Progenitor cell of endocrine pancreas (in vitro differentiated cells): ENCODE measurements at places on chromosomes 1 and 21.
A peak's percentile ranks its signal among the peaks of the same experiment; 100 is the strongest.

GRCh38 chr1:206455666-206456344 lies 14.5 kb upstream of the IKBKE start:
- no peak for DNase-seq

GRCh38 chr1:180269645-180270529 lies 39.8 kb downstream of the LHX4 start:
- DNase-seq, result no peak

GRCh38 chr1:147272042-147272441 lies 29.6 kb downstream of the CHD1L start:
- DNase-seq, result no peak

GRCh38 chr1:218401998-218402785 lies 57.1 kb downstream of the TGFB2 start:
- no peak for DNase-seq

- DNase-seq, result no peak
Observed at GRCh38 chr21:25512095-25513081, 94.9 kb downstream of the MRPL39 start.

DNA sequence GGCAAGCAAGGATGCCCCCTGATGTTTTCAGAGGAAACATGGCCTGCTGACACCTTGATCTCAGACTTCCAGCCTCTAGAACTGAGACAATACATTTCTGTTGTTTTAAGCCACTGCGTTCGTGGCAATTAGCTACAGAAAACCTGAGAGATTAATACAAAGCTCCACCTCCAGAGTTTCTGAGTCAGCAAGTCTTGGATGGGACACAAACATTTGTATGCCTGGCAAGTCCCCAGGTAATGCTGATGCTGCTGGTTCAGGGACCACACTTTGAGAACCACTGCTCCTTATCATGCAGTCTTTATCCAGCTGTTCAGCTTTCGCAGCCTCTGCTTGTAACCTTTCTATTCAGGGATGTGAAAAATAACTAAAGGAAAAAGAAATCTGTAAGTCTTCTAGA lies 565.7 kb upstream of the PLXNA2 start:
- no peak for DNase-seq

DNA sequence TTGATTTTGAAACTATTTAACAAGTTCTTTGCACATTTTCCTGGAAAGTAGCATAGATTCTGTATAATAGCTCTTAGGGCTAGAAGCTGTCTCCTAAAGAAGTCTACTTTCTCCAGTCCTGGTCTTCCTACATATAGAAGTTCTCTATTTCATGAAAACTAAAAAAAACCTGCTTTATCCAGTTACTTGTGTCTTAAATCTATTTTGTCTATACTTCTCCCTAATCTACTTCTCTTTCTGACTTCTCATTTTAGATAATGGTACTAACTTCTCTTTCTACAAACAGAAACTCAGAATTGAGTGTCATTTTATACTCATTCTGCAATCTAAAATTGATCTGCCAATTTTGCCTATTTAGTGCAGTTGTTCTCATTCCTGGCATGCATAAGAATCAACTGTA lies 28.7 kb downstream of the PDE4B start:
- no peak for DNase-seq

GRCh38 chr21:39047046-39047445 lies 136.2 kb downstream of the PSMG1 start:
- DNase-seq, result no peak

DNA sequence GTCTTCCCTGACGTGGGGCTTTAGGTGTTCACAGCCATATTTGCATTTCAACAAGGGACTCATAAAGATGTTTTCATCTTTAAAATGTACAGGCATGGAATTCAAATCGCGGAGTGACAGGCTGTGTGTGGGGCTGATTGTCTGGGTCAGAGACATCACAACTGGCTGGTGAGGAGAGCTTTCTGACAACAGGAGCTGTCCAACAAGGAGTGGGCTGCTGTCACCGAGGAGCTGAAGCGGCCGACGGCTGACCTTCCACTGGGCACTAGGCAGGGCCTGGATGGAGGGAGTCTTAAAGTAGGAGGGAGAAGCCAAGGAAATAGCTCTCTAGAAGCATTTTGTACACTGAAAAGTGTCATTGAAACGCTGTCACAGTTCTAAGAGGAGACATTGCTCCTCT lies 30.5 kb upstream of the SCMH1 start:
- DNase-seq, result no peak

- DNase-seq, result no peak
Observed at GRCh38 chr21:41709166-41709565, 57.7 kb downstream of the RIPK4 start.

DNA sequence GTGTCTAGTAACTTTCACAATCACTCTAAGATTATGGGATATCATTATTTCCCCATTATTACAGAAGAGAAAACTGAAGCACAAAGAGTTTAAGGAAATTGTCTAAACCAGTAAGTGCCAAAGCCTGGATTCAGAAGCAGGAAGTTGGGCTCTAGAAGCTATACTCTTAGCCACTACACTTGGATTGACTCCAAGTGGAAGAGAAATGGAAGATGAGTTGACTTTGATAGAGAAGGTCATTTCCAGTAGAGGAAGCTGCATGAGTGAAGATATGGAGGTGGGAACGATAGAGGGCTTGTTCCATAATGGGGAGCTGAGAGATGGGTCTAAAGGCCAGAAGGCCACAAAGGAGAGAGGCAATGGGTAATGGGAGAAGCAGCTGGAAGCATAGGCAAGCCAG lies 11.7 kb upstream of the TDRD10 start:
- no peak for DNase-seq

DNA sequence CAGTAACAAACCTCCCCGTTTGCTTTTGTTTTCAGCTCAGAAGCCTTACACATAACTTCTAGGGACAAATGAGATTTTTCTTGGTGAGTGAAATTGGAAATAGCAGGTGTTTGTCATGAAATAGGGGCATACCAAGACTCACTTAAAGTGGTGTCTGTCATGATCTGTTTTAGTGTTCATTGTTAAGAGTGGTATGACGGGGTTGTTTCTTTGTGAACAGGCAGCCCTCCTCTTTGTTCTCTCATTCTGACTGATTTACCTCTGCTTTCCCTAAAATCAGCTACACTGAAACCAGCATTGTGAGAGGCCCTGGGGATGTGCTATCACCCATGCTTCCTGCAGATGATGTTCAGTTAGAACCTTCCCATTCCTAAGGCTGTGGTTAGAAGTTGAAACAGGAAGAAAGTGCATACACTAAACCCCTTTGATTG lies 2.5 kb upstream of the ERO1B start:
- no peak for DNase-seq

DNA sequence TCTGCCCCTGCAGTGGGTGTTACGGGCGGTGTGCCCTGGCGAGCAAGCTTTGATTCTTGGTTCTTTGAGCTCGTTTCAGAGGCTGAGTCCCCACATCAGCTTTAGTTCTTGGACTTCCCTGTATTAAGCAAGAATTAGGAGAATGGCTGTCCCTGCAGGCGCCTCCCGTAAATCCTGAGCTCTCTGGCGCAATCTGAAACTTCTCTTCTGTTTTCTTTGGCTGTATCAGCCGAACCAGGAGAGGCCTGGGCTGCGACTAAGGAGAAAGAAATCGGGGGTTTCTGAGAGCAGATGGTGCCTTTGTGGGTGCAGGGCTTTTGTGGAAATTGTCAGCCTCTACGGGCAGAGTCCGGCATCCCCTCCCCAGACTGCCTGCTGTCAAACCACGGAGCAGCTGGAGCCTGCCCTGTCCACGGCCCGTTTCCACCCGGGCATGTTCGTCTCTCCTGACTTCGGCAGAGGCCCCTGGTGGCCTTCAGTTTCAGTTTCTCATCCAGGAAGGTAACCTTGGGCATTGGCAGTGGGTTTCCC lies 17.9 kb downstream of the CSTB start:
- DNase-seq, result no peak

DNA sequence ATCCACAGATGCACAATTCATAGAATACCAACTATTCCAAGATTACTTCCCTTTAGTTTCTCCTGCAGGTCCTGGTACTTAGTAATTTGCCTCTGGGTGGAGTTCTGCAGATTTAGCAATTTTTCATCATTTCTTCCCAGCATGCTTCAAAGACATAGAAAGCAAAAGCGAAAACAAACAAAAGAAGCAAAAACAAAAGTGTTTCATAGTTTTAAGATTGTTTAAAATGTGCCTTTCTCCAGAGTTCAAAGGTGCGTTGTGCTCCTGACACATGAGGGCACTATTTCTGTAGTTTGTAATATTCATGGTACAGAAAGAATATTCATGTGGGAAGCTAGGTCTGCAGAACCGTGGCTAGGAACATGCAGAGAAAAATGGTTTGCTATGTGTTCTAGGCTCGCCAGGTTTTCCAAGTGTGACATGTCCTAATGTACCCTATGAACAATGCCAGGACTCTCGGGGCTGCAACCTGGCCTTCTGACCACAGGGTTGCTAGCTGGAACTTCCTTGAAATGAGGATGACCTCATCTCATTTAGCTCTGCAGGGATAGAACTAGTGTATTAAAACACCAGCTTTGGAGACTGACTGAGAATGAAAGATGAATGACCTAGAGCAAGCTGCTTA lies 30.0 kb upstream of the RCSD1 start:
- DNase-seq, result no peak

- no peak for DNase-seq
Observed at GRCh38 chr1:203028784-203029553, 2.7 kb downstream of the PPFIA4 start.

GRCh38 chr1:214292322-214292721 lies 11.4 kb downstream of the SMYD2 start:
- DNase-seq, result no peak

DNA sequence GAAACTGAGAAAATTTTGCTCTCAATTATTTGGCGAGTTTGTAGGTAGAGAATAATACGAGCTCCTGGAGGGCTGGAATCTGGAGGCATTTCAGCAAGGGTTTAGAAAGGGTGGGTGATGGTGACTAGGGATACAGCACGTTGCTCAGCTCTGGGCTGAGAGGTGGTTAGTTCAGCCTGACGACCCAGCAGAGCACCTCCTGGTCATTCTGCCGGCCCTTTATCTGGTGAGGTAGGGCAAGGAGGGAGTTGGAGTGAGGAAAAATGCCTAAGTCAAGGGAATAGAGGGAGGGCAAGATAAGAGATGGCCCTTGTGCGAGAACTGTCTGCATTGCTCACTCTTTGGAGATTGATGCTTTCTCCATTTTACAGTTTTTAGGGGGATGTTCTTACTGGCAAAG lies 19.1 kb downstream of the GALNT2 start:
- no peak for DNase-seq

DNA sequence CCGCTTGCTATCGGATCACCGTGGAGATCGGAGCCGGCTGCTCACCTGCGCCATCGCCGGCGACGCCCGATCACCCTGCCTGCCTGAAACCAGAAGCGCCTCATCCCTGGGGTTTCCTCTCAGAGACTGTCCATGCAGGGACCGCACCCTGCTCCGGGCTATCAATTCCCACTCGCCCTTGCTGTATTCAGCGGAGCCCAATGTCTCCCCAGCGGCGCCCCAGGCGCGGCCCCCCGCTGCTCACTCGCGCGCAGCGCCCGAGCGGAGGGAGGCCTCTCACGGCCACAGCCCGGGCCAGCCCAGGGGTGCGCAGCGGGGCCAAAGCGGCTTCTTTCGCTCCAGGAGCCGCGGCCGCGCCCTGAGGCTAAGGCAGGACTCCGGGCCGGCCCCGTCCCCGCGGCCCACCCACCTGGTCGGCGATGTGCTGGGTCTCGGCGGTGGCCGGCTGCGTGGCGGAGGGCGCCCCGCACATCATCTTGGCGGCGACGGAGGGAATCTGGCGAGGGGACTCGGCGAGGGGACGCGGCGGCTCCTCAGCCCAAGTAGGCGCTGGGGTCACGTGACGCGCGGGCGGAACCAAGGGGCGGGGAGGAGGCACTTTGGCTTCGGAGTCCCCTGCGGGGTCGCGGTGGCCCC lies at the start of gene CSTB:
CSTB (minus strand) TSS at position 514 of the 636 bp plus-strand sequence; CDS start at position 475, 39 bp downstream.
- DNase-seq, result peak; percentile 79

DNA sequence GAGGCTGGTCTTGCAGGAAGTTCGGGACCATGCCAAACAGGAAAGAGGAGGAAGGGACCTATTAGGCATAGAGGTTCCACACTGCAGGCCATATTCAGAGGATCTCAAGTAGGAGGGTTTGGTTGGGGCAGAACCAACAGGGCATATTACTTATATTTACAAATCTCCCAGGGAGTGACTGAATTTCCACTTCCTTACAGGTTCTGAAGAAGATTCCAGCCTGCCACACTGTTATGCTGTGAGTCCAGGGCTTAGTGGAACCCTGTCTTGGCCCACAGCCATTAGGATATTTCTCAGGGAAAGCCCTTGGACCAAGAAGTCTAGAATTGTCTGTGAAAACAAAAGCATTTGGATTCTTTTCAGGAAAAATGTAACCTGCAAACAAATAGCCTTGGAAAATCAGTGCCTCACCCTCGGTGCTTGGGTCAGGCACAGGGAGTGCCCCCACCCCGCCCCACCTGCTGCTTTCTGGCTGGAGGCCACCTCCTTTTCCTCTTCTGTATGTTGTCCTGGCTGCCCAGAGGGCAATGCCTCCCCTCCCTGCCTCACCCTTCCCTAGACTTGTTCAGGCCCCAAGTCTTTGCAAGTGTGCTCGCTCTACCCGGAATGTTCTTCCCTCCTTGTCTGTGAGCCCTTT lies 41.0 kb upstream of the JUN start:
- no peak for DNase-seq

DNA sequence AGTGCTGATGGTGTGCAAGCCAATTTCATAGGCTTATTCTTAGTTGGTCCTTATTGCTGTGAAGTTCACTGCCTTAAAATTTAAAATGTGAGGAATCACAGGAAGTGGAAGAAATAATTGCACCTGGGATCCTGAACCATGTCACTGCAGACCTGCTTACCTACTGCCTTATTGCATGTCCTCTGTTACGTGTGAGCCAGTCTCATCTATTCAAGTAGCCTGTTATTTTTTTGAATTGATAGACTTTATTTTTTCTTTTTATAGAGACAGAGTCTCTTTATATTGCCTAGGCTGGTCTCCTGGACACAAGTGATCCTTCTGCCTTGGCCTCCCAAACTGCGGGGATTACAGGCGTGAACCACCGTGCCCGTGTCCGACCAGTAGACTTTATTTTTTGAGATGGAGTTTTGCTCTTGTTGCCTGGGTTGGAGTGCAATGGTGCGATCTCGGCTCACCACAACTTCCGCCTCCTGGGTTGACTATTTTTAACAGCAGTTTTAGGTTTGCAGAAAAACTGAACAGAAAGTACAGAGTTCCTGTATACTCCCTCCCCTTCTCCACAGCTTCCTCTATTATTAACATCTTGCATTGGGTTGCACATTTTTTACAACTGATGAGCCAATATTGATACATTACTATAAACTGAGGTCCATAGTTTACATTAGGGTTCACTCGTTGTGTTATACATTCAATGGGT lies 14.0 kb upstream of the DISC1 start:
- no peak for DNase-seq

DNA sequence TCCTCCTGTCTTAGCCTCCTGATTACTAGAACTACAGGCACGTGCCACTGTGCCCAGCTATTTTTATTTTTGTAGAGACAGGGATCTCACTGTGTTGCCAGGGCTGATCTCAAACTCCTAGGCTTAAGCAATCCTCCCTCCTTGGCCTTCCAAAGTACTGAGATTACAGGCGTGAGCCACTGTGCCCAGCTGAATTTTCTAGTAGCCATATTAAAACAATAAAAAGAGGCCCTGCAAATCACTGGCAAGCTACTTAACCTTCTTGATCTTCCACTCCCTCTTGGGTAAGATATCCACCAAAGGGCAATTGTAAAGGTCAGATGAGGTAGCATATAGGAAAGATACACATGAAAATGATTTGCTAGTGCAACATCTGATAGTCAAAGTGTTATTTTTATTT lies 65.6 kb upstream of the SRSF10 start:
- no peak for DNase-seq

- DNase-seq, result no peak
Observed at GRCh38 chr1:38336961-38337360, 290.4 kb upstream of the POU3F1 start.

GRCh38 chr1:93079685-93080141 lies 630 bp downstream of the MTF2 start:
- peak; percentile 16 for DNase-seq

- DNase-seq, result no peak
Observed at GRCh38 chr1:180841415-180841814, 71.3 kb upstream of the KIAA1614 start.
